Right renal pelvis (tissue), 4 donors: ENCODE measurements at places on chromosomes 13 and 19.

DNA sequence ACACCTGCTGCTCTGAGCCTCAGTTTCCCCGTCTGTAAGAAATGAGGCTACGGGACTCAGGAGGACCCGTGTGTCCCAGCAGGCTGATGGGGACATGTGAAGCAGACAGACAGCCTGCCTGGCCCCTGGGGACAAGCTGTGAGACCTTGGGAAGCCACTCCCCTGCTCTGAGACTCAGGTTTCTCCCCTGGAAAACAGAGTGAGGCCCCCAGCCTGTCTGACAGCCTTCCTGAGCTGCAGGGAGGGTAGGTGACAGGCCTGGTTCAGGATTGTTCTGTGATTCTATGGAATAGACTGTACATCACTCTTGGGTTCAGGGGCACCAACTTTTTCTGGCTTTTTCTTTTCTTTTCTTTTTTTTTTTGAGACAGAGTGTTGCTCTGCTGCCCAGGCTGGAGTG is 2.9 kb upstream of the NTF4 start:
- DNase-seq: no peak

DNA sequence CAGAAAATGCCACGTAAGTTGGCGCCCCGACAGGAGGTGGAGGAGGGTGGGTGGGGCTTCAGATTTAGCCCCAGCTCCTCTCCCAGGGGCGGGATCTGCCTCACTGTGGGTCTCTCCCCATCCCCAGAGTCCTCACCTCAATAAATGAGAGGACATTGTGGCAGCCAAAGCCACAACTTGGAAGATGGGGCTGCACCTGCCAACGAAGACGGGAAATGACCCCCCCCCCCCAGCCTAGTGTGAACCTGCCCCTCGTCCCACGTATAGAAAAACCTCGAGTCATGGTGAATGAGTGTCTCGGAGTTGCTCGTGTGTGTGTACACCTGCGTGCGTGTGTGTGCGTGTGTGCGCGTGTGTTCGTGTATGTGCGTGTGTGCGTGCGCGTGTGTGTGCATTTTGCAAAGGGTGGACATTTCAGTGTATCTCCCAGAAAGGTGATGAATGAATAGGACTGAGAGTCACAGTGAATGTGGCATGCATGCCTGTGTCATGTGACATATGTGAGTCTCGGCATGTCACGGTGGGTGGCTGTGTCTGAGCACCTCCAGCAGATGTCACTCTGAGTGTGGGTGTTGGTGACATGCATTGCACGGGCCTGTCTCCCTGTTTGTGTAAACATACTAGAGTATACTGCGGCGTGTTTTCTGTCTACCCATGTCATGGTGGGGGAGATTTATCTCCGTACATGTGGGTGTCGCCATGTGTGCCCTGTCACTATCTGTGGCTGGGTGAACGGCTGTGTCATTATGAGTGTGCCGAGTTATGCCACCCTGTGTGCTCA is 1.5 kb upstream of the TRAPPC5 start:
- DNase-seq: no peak

- DNase-seq: no peak
Measured at GRCh38 chr13:108056278-108056677, 159.1 kb downstream of the LIG4 start.

DNA sequence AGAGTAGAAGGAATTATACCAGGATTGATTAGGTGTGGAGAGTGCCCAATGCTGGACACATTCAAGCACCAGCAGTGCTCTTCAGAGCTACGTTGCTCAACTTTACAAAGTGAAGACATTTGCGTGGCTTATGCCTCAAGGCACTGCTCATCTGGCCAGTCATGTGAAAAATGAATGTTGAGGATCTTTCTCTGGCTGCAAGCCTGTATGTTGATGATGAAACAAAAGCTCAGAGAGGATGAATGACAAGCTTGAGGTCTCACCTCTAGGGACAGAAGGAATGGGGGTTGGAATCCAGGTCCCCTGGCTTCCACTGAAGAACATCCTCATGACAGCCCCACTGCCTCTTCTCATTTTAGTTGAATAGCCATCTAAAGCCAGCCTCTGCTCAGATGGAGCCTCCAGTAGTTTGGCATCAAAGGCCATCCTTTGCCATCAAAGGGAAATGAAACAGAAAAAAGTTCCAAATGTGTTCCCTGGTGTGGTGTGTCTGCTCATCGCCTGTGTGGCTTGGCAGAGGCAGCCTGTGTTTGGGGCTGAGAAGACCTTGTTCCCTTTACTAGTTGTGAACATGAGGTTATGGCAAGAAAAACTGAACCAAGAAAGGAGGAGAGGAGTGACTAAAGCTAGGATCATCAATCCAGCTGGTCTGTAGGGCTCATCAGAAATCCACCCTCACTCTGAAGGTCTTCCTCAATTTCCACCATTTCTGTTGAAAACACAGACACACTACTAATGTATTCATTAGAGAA is 114.0 kb upstream of the KL start:
- no peak for DNase-seq

DNA sequence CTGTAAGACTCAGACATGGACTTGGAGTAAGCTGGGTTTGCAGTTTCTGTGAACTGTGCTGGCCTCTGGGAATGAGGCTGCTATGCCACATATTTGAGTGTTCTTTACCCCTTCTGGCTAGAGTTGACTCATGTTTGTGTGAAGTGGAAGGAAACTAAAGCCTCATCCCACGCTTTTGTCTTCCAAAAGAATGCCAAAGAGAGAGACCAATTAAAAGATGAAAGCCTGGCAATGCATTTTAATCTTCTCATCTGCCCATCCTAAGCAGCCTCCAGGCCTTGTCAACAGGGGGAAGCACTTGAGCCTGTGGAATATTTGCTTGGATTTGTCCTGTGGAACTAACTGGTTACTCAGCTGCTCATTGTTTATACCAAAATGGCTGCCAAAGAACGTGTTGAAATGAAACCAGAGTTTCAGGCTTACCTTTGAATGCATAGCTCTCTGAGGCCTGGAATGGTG is 49.1 kb downstream of the LMO7 start:
- DNase-seq: no peak

GRCh38 chr19:53102206-53102755 is 941 bp downstream of the ZNF160 start:
- no peak for DNase-seq

DNA sequence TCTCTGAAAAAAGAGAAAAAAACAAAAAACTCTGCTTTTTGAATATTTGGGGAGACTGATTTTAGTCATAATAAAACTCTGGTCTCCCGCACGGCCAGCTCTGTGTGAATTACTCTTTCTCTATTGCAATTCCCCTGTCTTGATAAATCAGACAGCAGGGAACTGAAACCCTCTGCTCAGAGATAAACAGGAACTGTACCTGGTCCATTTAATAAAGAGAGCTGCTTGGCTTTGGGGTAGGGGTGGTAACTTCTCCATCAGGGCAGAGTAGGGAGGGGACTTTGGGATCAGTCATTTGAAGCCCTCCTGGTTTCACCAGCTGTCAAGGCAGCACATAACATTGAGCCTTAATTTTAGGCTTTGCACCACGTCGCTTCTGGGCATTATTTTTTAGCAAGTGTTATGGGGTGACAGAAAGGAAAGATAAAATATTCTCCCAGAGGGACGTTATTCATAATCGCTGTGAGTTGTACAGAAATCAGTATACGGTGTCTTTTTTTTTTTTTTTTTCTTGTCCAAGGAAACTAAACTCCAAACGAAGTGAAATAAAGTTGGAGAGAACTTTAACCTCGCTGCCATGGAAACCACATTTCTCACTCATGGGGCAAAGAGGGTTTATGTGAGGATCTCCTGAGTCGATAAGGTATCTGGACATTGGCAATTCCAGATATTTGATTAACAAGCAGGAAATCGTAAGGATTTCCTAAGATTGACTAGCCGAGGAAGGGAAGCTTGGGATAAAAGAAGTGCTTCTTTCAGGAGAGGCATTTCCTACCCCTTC is 99.0 kb upstream of the MRI1 start:
- no peak for DNase-seq

- DNase-seq: no peak
Measured at GRCh38 chr13:105048677-105049076, 1486.8 kb downstream of the EFNB2 start.

DNA sequence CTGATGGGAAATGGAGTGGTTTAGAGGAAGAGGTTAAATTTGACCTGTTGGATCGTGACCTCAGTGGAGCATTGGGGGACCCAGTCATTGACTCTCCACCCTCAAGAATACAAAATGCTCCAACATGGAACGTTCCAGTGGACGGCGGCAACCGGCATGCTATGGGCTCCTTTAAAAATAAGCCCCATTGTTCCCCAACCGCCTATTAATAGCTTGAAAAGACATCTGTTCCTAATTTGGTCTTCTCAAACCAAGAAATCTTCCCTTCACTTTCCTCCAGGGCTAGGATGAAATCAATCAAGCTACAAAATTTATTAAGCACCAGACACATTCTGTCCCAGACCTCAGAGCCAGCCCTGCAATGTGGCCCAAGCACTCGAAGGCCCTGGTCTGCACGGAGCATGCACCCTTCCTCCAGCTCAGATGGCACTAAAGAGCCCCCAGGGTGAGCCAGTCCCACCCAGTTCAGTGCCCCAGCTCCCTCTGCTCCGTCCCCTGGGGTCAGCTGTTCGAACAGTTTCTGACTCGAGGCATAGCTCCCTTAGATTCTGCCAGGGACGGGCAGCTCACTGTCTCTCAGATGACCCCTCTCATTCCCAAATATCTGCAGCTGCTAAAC is 22.5 kb upstream of the VSTM2B start:
- no peak for DNase-seq

GRCh38 chr13:98890925-98891324 is 86.9 kb downstream of the DOCK9 start:
- DNase-seq: no peak

- no peak for DNase-seq
Measured at GRCh38 chr19:708154-709143, at the start of gene PALM. Gene PALM, plus strand, starts transcription at chr19:708935. Its CDS starts 212 bp downstream, at chr19:709147.

DNA sequence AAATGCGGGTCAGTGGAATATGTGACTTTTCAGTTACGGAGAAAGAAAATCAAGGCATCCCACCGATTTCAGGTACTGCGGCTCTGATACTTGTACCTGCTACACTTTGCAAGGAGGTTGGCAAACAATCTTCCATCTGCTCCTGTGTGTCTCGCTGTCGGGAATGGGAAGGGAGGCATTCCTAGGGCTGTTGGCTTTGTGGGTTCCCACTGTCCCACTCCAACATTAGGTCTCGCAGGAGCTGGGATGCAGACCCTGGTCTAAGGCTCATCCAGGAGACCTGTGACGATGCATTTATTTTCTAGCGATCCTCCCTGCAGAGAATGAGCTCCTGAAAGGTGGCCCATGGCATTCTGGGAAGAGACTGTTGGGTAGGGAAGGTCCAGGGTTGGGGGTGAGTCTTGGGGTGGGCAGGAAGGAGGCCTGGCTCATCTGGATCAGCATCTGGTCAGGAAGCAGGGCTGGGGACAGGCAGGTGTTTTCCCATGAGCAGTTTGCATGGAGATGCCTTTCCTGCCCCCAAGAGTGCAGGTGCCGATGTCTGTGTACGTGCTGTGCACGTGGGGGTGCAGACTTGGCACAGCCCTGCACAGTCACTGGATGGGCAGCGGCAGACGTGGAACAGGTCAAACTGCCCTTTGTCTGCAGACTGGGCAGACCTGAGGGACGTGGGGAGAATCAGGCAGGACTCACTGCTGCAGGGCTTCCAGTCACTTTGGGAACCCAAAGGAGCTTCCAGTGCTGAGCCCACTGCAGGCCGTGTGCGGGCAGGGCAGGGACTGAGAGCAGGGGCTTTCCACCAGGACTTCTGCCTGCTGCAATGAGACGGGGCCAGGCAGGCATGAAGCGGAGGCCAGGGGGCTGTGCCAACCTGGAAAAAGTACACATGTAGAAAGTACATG is 152.4 kb downstream of the TEX29 start:
- no peak for DNase-seq

DNA sequence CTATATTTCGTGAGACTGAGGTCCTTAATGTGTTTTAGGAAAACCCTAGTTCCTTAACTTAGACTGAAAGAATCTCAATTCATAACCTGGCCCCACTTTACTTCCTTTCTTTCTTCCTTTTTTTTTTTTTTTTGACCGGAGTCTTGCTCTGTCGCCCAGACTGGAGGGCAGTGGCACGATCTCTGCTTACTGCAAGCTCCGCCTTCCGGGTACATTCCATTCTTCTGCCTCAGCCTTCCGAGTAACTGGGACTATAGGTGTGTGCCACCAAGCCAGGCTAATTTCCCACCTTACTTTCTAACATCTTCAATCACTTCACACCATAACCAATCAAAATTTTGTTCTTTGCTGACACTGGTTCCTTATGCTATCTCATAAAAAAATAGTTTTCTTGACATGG is 2097.0 kb downstream of the PCDH9 start:
- DNase-seq: no peak

- no peak for DNase-seq
Measured at GRCh38 chr19:970695-971094, 13.4 kb upstream of the WDR18 start.

GRCh38 chr19:44689290-44690130 is 9.4 kb upstream of the CEACAM16 start:
- peak; percentile 79 for DNase-seq

DNA sequence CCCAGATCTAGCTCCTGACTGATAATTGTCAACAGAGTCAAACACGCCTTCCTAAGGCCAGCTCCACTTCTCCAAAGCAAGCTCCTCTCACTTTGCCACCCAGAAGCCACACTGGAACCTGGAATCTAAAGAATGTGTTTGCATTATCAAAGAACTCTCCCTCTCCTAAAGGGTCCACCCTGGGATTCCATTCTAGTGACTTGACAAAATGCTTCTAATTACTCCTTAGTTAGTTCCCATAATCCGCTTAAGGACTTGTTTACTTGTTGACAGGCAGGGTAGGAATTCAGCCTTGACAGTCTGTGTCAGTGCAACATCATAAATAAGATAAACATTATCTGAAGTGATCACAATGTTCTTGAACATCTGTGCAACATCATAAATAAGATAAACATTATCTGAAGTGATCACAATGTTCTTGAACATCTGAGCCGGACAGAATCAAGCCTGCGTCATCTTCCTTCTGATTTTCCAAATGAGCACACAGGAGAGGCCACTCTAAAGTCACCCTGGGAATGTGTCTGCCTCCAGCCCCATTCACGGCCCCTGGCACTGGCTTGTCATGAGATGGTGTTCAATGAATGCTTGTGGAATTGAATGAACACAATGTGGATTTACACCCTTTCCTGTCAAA is 512.1 kb downstream of the IRS2 start:
- DNase-seq: no peak

- DNase-seq: no peak
Measured at GRCh38 chr13:113582841-113583631, 1.5 kb upstream of the TFDP1 start.

DNA sequence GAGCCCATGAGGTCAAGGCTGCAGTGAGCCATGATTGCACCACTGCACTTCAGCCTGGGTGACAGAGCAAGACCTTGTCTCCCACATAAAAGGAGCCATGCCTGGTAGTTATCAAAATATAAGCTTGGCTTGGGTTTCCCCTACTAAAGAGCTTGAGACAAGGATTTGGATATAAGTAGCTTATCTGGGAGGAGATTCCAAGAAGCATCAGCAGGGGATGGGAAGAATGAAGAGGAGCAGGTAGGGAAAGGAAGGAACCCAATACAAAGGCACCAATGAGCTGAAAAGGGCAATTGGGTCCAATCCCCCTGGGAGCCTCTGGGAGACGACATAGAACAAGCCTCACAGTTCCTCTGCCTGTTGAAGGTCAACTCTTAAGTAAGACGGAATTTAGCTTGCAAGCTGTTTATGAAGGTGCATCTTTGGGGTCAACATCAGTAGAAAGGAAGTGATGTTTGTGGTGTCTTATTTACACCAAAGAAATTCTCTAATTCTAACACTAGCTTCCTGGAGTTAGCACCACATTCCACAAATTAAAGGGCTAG is 7.4 kb upstream of the CLEC4G start:
- no peak for DNase-seq

- peak; percentile 32 for DNase-seq
Measured at GRCh38 chr13:41054212-41054877, 7.0 kb upstream of the WBP4 start.
